ENCODE measurements at places on chromosomes 4 and X. TPM values are rescaled to one million over a fixed set of nuclear protein-coding genes. Genes with fewer than 3 reads are reported as not detected.

DNA sequence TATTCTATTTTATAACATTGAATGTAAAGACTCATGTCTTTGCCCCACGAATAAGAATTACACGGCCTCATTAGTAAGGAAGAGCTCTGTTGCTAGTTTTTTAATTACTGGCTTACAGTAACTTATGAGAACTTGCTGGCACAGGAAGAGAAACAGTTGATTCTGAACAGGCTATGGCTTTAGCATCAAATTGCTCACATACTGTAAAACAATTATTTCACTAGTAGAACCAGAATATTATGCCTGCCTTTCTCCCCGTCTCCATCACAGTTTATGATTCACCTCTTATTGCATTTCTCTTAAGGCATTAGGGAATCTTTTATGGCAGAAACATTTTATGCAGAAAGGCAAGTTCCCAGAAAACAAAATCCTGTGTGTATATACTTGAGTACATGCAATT is 126.1 kb downstream of the SPRY1 start:
- no peak for DNase-seq

DNA sequence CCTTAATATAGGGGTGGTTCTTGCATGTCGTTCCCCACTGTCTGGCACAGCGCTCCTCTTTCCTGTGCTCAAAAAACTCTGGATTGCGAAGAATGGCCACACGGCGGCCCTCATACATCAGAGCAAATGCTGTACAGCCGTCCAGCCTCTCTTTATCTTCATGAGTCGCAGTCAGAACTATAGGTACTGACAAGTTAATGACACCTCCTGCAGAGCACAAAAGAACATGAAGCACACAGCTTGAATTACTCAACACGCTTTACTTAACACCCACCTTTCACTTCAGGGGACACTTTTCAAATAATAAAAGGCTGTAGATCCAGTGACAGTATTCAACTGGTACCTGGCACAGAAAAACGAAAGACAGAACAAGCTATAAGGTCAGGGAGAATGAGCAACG is 65.3 kb downstream of the PAPSS1 start:
- DNase-seq: no peak

- peak; percentile 33 for DNase-seq
Observed at GRCh38 chrX:155056877-155057792, 13.8 kb downstream of the CMC4 start.

GRCh38 chr4:123587983-123588494 is 191.4 kb downstream of the SPRY1 start:
- DNase-seq: peak; percentile 82

SPON2 gene
- total RNA-seq: 0.32 TPM

DNA sequence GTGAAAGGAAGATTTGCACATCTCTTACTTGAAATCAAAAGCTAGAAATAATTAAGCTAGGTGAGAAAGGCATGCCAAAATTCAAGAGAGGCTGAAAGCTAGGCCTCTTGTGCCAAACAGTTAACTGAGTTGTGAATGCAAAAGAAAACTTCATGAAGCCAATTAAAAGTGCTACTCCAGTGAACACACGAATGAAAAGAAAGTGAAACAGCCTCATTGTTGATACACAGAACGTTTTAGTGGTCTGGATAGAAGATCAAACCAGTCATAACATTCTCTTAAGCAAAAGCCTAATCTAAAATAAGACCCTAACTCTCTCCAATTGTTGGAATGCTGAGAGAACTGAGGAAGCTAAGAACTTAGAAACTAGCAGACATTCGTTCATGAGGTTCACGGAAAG is 122.3 kb downstream of the UNC5C start:
- DNase-seq: no peak

GRCh38 chr4:152937336-152938236 is 1.5 kb downstream of the FHDC1 start:
- peak; percentile 54 for DNase-seq

DNA sequence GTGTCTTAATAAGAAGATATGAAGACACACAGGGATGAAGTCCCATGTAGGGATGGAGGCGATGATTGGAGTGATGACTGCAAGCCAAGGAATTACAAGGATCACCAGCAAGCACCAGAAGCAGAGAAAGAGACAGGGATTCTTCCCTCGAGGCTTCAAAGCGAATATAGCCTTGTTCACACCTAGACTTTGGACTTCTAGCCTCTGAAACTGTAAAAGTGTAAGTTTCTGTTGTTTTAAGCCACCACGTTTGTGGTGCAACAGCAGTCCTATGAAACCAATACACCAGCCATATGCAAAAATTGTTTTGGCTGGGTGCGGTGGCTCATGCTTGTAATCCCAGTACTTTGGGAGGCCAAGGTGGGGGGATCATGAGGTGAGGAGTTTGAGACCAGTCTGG is 9.8 kb upstream of the PDS5A start:
- DNase-seq: no peak

GPM6B gene
- total RNA-seq: 0.17 TPM

DNA sequence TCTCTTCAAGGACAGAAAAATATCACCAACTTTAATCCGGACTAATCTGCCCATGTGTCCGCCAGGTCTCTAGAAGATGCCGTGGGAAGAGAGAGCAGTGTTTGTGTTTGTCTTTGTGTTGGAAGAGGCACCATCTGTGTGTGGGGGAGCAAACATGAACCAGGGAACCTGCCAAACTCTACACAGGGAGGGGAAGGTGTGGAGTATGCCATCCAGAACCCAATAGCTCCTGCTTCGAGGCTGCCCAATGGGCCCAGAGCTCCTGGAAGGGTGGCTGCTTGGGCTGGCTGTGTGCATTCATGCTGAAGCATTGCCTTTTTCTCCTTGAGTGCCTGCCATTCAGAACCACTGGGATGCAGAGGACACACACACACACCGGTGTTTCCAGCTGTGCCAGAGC is 536.2 kb downstream of the MID1IP1 start:
- DNase-seq: no peak

GRCh38 chr4:7037425-7037824 is 5.7 kb upstream of the TADA2B start:
- no peak for DNase-seq

DNA sequence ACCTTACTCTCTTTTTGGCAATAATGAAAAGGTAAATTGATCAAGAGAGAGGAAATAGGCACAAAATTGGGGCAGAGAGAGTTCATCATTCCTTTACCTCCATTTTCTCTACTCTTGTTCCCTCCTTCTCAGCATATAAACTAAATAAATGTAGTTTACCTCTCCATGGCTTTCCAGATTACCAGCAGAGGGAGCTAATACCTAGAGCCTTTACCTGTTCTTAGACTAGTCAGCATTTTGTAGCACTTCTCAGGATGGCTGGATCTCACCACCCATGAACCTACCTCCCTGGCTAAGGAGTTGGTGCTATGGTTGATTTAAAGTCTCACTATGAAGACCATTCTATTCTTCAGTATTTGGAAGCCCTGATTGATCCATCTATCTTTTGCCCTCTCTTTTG is 15.7 kb downstream of the OFD1 start:
- DNase-seq: no peak

DNA sequence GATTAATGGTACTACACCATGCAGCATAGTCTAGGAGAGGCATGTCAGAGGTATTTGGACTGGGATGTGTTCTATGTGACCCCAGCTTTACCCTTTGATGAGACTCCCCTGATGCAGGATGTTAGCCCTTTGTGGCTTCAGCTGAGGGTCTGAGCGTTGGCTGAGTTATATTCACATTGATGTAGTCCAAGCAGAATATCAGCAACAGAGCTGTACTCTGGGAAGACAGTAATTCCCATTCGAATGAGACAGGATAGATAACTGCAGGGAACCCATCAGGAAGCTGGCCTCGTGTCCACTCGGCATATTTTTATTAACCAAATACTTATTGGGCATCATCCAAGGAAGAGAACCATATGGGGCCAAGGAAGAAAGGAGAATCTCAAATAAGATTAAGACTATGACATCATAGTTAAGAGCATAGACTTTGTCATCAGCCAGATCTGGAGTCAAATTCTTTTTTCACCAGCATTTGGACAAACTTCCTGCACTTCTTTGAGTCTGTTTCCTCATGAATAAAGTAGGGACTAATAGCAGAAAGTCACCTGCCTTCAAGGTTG is 198.1 kb downstream of the SOWAHB start:
- DNase-seq: no peak

ARR3 gene
- total RNA-seq: not detected

GRCh38 chr4:41670530-41670929 is 78.0 kb downstream of the PHOX2B start:
- no peak for DNase-seq

ZNF732 gene
- total RNA-seq: 5.6 TPM

GRCh38 chr4:5782829-5783476 is 72.0 kb downstream of the EVC start:
- DNase-seq: no peak

SRPX2 gene
- total RNA-seq: 0.49 TPM

Data from foreskin keratinocyte (primary cell).